ENCODE measurements at places on chromosomes 7 and 10. TPM values are rescaled to one million over a fixed set of nuclear protein-coding genes. Genes with fewer than 3 reads are reported as not detected.

CYP2C9 gene
- not detected for total RNA-seq

ZNF365 gene
- total RNA-seq: 0.36 TPM

GNAT3 gene
- total RNA-seq: not detected

PRLHR gene
- total RNA-seq: not detected

Data from cardiac atrium fibroblast (primary cell).